Heart left ventricle (tissue), 16 donors: ENCODE measurements at places on chromosomes 1 and 21. TPM values are rescaled to one million over a fixed set of nuclear protein-coding genes. Genes with fewer than 3 reads are reported as not detected.

GRCh38 chr1:3918966-3919611 is 19.0 kb upstream of the C1orf174 start:
- no peak for DNase-seq
- H3K27me3 ChIP-seq: peaks cover 53% of the 10 kb centered on the region
- no peak overlapping the region for H3K4me3 ChIP-seq
- no peaks in the 10 kb centered on the region for H3K36me3 ChIP-seq
- H3K27ac ChIP-seq: no peak overlapping the region

DNA sequence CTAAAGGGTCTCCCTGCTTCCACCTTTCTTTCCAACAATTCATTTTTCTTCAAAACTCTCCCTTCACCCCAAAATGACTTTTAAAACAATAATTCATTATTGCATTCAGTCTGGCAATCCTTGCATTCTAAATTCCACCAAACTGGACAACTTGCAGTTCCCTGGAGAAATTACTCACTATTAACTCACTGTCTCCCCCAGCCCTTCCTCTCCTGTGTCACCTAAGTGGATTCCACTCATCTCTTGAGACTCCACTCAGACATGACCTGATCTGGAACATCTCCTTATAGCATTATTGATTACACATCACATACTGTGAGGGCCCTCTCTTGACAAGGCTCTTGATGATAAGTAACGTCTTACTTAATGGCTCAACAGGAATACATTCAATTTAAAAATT is 257.1 kb downstream of the BRINP2 start:
- H3K27ac ChIP-seq: no peak overlapping the region
- H3K4me1 ChIP-seq: no peaks in the 10 kb centered on the region
- no peak for DNase-seq
- H3K27me3 ChIP-seq: no peaks in the 10 kb centered on the region

GRCh38 chr1:47906009-47906432 is 91.2 kb downstream of the TRABD2B start:
- no peaks in the 10 kb centered on the region for H3K4me1 ChIP-seq
- H3K4me3 ChIP-seq: no peak overlapping the region
- no peak overlapping the region for H3K27ac ChIP-seq
- no peak for DNase-seq
- H3K36me3 ChIP-seq: no peaks in the 10 kb centered on the region
- H3K27me3 ChIP-seq: no peaks in the 10 kb centered on the region

- peak overlapping the region; percentile 9 for H3K27ac ChIP-seq
- H3K4me3 ChIP-seq: peak overlapping the region; percentile 7
- no peaks in the 10 kb centered on the region for H3K27me3 ChIP-seq
- DNase-seq: peak; percentile 91
- H3K4me1 ChIP-seq: peaks cover 34% of the 10 kb centered on the region
- no peaks in the 10 kb centered on the region for H3K36me3 ChIP-seq
These were observed 7.2 kb upstream of the MMP23B start for GRCh38 chr1:1624443-1625403.

DNA sequence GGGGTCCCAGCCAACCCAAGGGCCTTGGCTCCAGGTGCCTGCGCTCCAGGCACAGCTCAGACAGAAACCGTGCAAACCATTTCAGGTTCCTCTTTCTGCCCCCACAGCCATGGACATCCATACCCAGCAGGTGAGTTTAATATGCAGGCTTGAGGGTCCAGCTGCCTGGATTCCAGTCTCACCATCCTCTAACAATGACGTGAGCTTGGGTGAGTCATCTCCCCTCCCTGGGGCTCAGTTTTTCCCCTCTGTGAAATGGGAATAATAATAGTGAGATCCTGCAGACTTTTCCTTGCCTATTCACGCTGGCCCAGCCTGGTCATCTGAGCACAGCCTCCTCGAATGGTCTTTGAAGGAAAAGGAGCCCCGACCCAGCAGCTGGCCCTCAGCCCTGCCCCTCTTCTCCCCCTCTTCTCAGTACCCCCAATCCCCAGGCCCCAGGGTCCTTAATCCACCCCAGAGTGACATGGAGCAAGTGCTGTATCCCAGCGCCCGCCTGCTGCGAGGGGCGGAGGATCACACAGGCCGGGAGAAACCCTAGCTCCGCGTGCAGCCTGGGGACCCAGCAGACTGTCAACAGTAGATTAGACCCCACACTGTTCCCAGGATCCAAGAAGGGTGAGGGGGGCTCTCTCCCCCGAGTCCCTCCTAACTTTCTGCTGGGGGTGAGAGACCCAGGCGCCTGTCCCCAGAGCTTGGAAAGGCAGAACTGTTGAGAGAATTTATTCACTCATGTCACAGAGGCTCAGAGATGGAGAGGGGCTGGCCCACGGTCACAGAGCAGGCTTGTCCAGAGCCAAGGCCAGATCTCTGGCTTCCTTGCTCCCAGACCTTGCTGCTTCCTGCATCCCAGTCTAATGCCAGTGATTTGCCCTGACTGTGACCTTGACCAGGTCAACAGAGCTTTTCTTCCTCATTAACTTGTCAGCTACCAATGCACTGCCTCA is 49.2 kb downstream of the TAS1R2 start:
- no peak overlapping the region for H3K4me3 ChIP-seq
- DNase-seq: no peak
- no peak overlapping the region for H3K27ac ChIP-seq
- H3K36me3 ChIP-seq: no peaks in the 10 kb centered on the region
- H3K4me1 ChIP-seq: no peaks in the 10 kb centered on the region
- H3K27me3 ChIP-seq: peaks cover 3% of the 10 kb centered on the region

DNA sequence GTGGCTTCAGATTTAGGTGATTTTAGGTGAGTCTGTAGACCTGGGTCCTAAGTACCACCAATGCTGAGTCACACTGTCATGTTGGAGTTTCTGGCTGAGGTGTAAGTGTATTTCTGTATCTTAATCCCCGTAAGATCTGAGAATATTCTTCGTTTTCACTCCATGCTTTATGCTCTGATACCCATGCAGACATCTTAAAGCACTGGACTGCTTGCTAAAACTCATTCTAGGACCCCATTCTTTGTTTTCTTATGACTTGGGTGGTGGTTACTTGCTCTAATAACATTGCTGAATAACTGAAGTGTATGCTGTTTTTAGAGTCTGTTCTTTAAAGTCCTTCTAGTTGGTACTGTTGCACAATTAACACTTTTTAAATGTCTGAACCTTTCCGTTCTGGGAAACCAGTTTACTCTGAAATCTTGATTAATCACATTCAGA is 36.6 kb downstream of the CDC42 start:
- DNase-seq: no peak
- H3K27ac ChIP-seq: no peak overlapping the region
- H3K36me3 ChIP-seq: peaks cover 73% of the 10 kb centered on the region
- H3K4me3 ChIP-seq: no peak overlapping the region
- no peaks in the 10 kb centered on the region for H3K27me3 ChIP-seq

DNA sequence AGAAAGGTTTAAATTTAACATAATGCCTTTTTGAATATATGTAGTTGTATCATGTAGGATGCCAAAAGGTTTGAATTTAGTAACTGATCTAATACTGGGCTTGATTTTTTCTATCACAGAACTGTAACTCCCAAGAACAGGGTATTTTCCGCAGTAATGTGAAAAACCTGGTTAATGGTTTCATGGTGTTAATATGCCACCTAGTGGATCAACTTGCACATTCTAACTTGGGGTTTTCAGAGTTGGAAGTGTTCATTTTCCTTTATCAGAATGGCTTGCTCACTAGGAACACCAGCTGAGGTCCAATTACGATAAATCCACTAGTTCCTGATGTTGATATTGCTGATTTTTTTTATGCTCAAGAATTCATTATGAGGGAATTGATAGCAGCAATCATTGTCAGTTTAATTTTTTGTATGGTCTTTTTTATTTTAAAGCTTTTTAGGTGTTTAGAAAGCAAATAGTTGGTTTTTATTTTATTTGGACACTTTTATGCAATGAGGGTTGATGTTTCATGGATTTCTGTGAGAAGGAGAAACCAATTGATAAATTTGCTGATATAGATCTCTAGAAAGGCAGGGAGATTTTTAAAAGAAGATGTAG is 157.2 kb downstream of the PLA2G4A start:
- H3K36me3 ChIP-seq: no peaks in the 10 kb centered on the region
- H3K4me3 ChIP-seq: no peak overlapping the region
- no peak for DNase-seq
- H3K27ac ChIP-seq: no peak overlapping the region
- no peaks in the 10 kb centered on the region for H3K27me3 ChIP-seq

DNA sequence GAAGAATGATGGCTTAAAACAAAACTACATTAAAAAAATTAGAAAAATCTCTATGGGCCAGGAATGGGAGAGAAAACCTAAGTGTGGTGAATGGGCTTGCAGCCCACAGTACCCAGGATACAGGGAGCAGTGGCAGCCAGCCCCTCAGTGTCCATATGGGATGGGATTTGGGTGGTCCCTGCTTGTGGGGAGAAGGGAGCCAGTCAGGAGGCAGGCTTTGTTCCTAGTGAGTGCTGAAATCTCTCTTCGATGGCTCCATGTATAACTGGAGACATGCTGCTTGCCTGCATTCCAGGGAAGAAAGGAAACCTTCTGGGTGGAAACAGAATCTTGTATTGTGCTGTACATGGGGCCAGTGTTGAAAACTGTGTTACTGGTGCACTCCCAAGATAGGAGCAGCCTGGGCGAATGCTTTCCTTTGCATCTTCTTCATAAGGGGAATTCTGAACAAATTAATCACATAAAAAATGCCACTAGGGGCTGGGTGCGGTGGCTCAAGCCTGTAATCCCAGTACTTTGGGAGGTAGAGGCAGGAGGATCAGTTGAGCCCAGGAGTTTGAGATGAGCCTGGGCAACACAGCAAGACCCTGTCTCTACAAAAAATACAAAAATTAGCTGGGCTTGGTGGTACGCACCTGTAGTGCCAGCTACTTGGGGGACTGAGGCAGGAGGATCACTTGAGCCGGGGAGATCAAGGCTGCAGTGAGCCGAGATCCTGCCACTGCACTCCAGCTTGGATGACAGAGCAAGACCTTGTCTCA is 36.0 kb downstream of the PTPRU start:
- H3K36me3 ChIP-seq: peaks cover 9% of the 10 kb centered on the region
- H3K4me1 ChIP-seq: peaks cover 4% of the 10 kb centered on the region
- no peaks in the 10 kb centered on the region for H3K27me3 ChIP-seq
- H3K27ac ChIP-seq: no peak overlapping the region
- H3K4me3 ChIP-seq: no peak overlapping the region
- no peak for DNase-seq

- no peak for DNase-seq
These were observed 24.8 kb downstream of the GABPA start for GRCh38 chr21:25759573-25759972.

Gene DAB1
- 2.2 TPM for polyA plus RNA-seq

Gene AMY2A
- polyA plus RNA-seq: 0.21 TPM

Gene TMPRSS15
- not detected for polyA plus RNA-seq
